HFF-Myc (cell line): ENCODE measurements at places on chromosomes 3 and 15.

GRCh38 chr3:168794427-168794826 is 698.7 kb upstream of the GOLIM4 start:
- no peak for DNase-seq

GRCh38 chr15:31504462-31504839 is 177.8 kb downstream of the KLF13 start:
- no peak for DNase-seq

- DNase-seq = peak; percentile 6
Measured at GRCh38 chr3:168847291-168847883, 751.7 kb upstream of the GOLIM4 start.

GRCh38 chr3:146881356-146881755 is 276.2 kb upstream of the PLSCR5 start:
- no peak for DNase-seq

DNA sequence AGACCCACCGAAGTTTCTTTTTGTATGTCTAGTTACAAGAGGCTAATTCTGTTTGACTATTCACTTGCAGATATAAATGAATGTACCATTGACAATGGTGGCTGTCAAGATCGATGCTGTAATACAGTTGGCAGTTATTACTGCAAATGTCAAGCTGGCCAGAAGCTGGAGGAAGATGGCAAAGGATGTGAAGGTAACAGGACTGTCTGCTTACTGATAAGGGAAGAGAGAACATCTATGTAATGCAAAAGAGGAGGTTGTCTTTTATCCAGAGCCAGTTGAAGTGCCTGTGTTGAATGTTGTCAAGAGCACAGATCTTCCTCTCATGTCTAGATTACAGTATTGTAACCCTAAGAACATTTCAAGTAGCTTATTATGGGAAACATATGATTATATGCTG is 549.5 kb upstream of the GOLIM4 start:
- DNase-seq = no peak

GRCh38 chr3:72744330-72744729 is 103.9 kb downstream of the SHQ1 start:
- DNase-seq = no peak

DNA sequence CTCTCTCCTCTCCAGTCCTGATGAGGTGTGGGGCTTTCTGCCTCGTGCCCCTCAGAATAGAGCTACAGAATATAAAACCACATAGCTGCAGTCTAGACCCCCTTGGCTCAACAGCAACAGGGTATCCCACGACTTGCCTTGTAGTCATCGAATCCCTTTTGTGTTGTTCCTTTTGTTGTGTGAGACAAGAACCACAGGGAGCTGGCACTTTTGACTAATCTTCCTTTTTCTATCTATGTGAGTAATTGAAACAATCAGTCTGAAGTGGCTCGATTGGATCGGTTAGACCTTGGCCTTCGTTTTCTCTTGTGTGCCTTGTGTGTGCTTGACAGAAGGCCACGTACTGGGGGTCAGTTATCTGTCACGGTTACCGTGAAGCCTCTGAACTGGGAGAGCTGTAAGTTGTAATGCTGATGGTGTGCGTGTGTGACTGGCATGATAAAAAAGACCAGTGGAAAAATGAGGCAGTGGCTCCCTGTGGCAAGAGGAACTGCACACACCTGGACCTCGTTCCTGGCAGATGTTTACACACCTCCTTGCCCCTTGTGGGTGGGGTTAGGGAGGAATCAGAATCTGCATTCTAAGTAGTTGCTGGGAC is 23.2 kb upstream of the IQCF6 start:
- DNase-seq = no peak

GRCh38 chr15:25714538-25714840 is 148.6 kb downstream of the ATP10A start:
- no peak for DNase-seq

DNA sequence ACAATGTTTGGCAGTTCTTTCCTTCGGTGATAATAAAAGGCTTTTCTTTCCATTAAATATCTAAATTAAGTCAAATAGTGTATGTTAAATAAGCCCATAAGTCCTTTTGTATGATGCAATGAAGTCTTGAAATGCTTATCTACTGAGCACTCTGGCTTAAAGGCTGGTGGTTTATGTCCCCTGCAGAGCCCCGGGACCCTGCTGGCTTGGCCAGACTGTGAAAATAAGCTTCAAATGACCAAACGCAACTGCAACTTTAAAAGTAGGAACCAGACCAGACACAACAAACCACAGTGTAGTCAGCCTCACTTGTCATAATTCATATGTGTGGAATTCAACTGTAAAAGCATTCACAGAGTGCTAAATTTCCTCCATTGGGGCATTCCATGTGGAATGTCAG is 72.5 kb downstream of the FOXP1 start:
- DNase-seq = no peak

GRCh38 chr3:169390741-169391305 is 272.7 kb downstream of the MECOM start:
- DNase-seq = no peak

GRCh38 chr3:66463730-66464511 is 36.9 kb downstream of the LRIG1 start:
- no peak for DNase-seq

DNA sequence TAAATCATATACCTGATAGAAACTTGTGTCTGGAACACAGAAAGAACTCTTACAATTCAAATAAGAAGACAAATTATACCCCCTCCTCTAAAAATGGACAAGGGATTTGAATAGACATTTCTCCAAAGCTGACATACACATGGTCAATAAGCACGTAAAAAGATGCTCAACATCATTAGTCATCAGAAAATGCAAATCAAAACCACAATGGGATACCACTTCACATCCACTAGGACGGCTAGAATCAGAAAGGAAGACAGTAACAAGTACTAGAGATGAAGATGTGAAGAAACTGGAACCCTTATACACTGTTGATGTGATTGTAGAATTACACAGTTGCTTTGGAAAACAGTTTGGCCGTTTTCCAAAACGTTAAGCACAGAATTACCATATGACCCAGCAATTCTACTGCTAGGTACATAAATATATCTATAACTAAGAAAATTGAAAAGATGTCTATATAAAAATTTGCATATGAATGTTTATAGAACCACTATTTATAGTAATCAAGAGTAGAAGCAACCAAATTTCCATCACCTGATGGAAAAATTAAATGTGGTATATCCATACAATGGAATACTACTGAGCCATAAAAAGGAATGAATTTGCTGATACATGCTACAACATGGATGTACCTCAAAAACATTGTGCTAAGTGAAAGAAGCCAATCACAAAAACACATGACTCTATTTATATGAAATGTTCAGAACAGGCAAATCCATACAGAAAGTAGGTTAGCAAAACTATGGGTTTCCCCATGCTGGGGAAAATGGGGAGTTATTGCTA is 60.8 kb downstream of the GREM1 start:
- no peak for DNase-seq

DNA sequence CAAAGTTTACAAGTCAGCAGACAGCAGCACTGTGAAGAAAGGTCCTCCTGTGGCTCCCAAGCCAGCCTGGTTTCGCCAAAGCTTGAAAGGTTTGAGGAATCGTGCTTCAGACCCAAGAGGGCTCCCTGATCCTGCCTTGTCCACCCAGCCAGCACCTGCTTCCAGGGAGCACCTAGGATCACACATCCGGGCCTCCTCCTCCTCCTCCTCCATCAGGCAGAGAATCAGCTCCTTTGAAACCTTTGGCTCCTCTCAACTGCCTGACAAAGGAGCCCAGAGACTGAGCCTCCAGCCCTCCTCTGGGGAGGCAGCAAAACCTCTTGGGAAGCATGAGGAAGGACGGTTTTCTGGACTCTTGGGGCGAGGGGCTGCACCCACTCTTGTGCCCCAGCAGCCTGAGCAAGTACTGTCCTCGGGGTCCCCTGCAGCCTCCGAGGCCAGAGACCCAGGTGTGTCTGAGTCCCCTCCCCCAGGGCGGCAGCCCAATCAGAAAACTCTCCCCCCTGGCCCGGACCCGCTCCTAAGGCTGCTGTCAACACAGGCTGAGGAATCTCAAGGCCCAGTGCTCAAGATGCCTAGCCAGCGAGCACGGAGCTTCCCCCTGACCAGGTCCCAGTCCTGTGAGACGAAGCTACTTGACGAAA is 24.2 kb downstream of the STARD5 start:
- DNase-seq = no peak

DNA sequence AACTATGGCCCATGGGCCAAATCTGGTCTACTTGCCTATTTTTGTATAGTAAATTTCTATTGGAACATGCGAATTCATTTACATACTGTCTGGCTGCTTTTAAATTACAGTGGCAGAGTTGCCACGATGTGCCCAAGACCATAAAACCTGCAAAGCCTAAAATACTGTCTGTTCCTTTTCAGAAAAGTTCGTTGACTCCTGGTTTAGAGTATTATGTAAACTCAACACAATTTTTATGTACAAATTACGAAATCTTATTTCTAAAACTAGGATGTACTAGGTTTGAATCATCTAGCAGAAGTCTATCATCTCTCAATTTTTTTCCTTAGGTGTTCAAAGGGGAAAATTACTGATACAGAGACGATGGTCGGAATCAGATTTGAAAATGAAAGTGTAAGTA is 26.9 kb downstream of the SENP2 start:
- DNase-seq = no peak

DNA sequence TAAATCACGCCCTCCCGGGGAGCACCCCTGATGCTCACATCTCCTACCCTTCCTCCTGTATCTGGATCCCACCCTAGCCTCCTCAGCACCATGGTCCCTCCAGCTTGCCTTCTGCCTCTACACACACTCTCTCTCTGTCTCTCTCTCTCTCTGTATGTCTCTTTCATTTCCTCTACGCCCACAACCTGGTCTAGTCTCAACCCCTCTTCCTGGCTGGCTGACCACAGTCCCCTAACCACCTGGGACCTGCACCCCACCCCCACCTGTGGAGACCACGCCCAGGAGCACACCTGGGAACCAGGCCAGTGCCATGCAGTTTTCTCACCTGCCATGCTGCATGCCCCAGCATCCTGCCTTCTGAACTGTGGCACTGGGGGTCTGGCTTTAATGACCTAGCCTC is 4.0 kb upstream of the CFAP100 start:
- no peak for DNase-seq

DNA sequence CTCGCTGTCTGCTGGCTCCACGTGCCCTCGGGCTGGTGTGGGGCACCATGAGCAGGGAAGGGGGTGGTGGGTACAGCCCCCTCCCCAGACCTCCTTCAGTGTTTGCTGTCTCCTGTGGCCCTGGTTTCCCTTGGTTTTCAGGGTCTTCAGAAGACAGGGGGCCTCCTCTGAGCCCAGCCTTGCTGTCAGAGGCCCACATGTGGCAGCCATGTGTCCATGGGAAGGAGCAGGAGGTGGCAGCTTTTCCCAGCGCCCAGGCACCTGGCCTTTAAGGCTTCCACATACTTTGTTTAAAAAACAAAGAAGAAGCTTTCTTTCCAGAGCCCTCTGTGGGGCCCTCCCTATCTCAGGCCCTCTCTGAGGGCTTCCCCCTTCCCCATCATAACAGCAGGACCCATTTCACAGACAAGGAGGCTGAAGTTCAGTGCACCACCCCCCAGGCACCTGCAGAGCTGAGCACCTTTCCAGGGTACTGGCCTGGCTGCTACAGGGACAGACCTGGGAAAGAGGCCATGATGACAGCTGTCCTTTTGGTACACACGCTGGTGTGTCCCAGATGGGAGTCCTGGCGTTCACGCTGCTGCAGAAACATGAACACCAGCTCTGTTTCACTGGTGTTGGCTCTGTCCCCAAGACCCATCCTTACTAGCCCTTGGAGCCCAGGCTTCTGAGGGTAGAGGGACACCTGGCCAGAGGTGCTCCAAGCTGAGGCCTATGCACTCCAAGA is 73.7 kb downstream of the DNAJB8 start:
- DNase-seq = no peak

- DNase-seq = peak; percentile 99
Measured at GRCh38 chr3:172750368-172751174, at the start of gene ECT2. TSS of gene ECT2 (plus strand) at chr3:172750726. CDS start at chr3:172754531, 3,805 bp downstream.

DNA sequence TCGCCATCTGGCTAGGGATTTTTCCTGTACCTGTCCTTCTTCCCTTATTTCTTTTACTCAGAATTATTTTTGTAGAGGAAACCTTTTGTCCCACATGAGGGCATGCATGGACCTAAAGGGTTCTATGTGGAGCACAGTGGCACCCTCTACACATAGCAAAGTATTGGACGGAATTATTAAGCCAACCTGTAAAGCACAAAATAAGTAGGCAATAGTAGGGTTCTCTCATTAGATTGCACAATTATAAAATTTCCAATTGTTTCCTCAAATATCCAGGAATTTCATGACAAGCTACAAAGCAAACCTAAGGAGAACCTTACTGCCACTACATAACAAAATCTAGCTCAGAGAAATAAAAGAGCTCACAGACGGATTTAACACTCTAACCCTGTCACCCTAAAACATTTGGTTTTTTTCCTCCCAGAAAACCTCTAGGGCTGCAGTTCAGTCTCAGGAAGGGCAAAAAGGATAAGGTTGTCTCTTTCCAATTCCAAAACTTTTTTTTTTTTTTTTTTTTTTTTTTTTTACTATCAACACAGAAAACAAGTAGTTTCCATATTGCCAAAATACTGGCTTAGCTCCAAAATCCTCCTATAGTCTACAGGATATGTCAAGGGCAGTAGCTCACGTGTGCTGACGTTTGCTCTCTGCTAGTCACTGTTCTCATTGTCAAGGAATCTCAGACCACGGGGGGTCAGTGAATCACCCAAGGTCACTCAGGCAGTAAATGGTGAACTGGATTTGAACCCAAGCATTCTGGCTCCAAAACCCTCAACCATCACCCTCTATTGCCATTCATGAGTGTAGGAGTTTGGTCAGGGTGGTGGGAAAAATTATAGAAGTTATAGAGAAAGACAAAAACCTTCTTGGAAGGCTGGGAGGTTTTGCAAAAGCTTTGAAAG is 52.3 kb downstream of the NCEH1 start:
- peak; percentile 90 for DNase-seq

- no peak for DNase-seq
Measured at GRCh38 chr3:69791106-69791505, 51.8 kb downstream of the MITF start.

GRCh38 chr3:187802928-187803259 is 57.6 kb upstream of the BCL6 start:
- no peak for DNase-seq
